ENCODE measurements at places on chromosomes 3 and 15.

DNA sequence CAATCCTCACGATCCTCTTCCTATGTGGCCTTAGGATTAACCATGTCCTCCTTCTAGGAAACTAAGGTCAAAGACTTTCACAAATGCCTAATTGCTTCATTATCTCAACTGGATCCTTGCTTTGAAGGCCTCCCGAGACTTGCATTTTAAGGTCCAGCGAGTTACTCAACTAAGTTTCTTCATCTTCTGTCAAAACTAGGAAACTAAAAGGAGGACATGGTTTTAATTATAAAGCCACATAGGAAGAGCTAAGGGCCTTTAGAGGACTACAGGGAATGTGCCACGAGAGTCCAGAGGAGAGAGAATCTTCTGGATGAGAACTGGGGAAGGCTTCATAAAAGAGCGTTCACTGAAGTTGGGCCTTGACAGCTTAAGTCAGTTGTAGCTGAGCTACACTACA lies 87.8 kb upstream of the LPP start:
- no peak for DNase-seq

DNA sequence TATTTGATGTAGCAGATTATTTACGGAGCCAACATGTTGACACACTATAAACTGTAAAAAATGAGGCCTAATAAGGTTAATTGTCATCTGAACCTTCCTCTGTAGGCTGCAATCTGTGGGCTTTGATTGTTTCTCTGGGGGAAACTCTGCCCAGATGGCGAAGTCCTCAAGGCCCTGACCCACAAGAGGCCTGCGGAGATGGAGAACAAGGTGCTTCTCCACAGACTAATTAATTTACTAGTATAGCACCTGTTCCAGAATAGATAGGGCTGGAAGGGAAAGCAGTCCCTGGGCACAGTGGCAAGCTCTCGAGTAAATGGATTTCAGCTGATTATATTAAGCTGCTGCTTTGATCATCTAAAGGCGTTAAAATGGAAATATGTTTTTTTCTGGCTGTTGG lies 338.8 kb upstream of the DNAJC19 start:
- DNase-seq, result no peak

- DNase-seq, result peak; percentile 30
Observed at GRCh38 chr3:159763602-159764489, 224.8 kb upstream of the IL12A start.

GRCh38 chr15:81011593-81011992 lies 10.9 kb downstream of the TLNRD1 start:
- DNase-seq, result no peak

GRCh38 chr3:126818400-126819095 lies 114.5 kb downstream of the CHCHD6 start:
- DNase-seq, result no peak

- no peak for DNase-seq
Observed at GRCh38 chr3:72318504-72319193, 529.6 kb downstream of the SHQ1 start.

DNA sequence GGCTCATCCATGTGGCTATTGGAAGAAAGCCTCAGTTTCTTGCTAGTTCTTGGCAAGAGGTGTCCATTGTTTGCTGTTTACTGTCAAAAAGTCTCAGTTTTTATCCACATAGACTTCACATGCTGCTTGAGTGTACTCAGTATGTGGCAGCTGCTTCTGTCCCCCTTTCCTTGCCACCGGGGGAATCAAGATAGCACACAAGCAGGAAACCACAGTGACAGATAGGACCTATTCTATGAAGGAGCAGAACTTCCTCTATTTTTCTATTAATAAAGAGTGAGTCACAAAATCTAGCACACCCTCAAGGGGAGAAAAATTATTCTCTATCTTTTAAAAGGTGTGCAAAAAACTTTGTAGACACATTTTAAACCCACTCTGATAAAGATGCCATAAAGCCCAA lies 121.4 kb upstream of the GMNC start:
- no peak for DNase-seq

- no peak for DNase-seq
Observed at GRCh38 chr3:52827866-52828376, 2.6 kb downstream of the ITIH4 start.

DNA sequence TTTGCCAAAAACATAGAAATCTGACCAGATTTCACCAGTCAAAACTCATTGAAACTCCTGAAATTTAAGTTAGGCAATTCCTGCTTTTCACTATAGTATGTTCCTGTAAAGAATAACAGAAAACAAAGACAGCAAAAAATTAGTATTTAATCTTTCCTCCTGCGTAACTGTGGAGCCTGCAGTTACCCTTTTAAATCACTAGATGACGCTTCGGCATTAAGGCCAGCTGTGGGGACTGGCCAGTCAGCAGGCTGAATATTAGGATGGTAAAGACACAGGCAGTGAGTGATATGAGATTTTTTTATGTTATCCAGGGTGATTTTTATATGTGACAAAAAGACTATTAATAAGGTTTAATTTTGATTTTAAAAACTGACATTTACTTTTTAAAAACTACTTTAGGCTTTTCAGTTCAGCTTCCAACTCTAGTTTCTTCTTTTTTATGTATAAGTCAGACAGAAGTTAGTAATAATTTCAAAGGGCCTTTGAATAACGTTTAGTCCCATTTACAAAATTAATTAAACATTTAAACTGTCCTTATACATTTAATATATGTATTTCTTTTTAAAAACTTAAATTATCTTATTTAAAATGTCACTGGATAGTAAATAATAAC lies 165.1 kb downstream of the PPM1L start:
- no peak for DNase-seq

DNA sequence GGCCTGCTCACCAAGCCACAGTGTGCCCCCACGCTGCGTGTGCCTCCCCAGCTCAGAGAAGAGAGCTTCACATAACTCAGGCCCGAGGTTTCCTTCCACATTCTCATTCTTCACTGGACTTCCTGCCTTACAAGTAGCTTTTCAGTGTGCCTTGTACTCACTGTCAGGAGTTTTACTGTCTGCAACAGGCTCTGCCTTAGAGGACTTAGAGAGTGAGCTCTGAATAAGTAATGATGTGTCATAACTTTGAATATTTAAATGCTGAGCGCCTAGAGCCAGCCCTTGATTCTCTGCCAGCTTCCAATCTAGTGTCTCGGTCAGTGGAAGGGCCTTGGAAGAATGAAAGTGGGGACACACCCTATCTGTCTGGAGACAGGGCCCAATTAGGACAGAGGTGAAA lies 41.8 kb downstream of the ITGB5 start:
- no peak for DNase-seq

- DNase-seq, result no peak
Observed at GRCh38 chr3:14490255-14490654, 49.9 kb downstream of the GRIP2 start.

- DNase-seq, result no peak
Observed at GRCh38 chr15:96796841-96797240, 466.3 kb downstream of the NR2F2 start.

DNA sequence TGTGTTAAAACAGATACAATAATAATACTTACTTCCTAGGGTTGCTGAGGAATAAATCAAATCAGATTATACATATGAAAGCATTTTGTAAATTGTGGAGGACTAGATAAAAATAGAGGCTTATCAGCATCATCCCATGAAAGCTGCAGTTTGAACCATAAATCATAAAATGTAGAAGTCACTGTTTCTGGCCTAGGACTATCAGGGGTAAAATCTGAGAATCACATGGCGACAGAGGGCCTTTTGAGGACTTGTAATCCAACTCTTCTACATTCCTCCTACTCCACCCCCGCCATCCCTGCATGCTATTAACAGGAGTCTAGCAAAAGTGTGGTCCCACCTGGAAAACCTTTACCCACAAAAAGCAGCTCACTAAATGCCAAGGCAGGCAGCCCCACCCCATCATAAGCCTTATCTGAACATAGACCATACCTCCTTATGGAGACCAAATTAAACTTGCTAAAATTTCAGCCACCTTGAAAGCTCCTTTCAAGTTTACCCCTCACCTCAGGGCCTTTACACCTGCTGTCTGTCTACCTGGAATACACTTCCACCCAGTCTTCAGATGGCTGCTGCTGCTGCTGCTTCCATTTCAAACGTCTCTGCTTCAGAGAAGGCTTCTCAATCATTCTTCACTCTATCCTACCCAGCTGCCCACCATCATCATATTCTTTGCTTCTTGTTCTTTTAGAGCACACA lies 11.5 kb downstream of the MB21D2 start:
- DNase-seq, result no peak

- DNase-seq, result no peak
Observed at GRCh38 chr3:117762621-117763037, 1053.0 kb downstream of the TUSC7 start.
